ENCODE measurements at places on chromosomes 5 and 9.
A peak's percentile ranks its signal among the peaks of the same experiment; 100 is the strongest.

GRCh38 chr5:155815248-155815647, 511.7 kb upstream of the SGCD start:
- DNase-seq, result no peak

- no peak for DNase-seq
Measured at GRCh38 chr9:126621061-126621918, 7.6 kb downstream of the LMX1B start.

DNA sequence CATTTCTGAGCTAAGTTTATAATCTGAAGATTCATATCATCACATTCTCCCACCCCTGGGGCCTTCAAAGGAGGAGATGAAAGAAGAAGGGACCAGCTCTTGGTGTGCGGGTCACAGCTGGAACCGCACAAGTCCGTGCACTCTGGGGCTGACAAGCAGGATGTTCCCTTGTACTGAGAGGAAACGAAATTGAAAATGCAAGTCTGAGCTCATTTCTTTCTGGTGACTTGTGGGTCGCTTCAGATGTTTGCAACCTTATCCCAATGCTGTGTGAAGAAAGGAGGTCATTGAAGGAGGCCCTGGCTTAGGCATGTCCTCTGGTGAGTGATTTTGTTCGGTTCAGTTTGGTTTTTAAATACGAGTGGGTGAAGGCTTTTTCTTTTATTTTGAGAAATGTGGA, 59.6 kb downstream of the C9orf152 start:
- DNase-seq, result peak; percentile 46

DNA sequence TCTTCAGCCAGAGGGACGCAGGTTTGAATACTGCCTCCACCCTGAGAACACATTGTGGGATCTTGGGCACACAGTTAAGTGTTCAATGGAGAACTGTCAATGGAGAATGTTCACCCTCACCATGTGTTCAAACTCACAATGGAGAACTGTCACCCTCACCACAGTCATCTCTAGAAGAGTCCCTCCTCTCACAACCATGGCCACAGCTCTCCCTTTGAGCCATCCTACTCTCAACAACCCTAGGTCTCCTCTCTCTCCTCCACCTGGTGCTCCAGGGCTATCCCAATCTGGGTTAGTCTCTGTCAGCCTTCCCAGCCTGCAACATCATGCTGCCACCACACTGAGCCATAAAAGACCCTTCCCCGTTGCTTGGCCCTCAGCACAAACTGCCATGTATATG, 36.3 kb upstream of the HAND1 start:
- DNase-seq, result no peak

GRCh38 chr9:134178768-134179551, 14.6 kb upstream of the RNU6ATAC start:
- peak; percentile 25 for DNase-seq

GRCh38 chr9:16100537-16101091, 547.8 kb downstream of the CCDC171 start:
- no peak for DNase-seq

DNA sequence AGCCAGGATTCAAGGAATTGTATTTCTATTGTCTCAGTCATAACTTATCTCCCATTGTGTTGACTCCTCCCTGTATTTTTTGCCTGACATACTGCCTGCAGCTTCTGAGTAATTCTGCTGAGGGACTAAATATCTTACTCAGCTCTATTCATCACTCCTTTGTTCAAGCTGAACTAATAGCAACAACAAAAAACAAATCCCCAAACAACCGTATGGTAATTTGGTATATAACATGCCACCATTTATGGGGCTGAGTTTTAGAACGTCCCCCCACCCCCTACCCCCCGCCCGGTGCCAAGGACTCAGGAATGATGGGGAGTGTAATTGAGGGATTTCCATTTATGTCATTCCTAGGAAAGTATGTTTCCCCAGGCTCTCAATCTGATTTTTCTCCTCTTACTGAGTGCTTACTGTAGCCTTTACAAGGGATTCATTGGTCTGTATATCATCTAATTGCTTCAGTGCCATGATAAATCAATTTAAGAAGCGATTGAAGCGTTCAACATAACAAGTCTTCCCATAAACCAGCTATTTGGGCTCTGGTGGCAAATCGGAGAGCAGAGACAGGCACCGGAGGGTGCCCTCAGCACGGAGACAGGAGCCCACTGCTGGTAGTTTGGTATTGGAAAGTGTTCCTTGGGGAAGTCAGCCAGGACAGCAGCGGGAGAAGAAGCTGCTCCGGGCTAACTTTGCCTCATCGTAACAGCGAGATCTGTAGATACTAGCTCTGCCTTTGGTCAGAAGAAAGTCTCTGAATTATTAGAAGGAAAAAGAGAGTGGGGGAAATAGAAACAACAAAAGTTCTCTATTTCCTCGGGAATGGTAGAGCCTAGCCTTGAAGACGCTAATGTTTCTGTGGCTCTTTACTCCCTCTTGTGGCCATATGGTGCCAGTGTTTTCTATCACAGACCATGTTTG, 40.7 kb upstream of the HSD17B4 start:
- DNase-seq, result peak; percentile 81

DNA sequence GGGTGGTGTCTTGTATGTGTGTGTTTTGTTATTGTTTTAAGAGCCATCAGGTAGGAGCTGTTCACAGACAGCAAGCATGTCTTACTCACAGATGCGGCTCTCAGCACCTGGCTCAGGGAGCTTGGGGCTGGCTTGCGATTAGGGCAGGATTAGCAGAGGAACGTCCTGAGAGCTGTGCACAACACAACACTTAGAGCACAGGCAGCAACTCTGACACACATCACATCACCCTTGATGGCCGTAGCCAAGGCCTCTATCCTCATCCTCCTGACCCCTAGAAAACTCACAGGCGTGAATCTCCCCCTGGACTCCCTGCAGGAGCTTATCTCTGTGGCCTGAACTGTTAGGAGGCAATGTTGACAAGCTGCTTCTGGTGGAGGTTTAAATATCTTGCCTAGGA, 7.1 kb upstream of the IL17B start:
- no peak for DNase-seq
